ACHN (cell line): ENCODE measurements at places on chromosomes 16 and 17.

DNA sequence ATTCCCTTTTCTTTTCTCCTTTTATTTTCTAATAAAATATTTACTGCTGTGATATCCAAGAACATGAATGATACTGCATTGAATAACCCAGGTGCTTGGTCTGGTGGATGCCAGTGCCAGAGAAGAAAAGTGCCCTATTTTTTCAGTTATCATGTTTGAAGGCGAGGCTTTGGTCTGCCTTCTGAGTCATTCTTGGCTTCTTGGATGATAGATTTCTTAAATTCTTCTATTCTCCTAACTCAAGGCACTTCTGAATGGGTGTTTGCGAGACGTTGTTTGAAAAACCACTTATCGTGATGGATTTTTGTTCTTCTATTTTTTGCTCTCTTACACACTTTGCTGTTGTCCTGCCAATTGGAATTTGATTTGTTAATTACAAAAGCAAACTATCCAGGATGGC lies 66.7 kb downstream of the FTO start:
- DNase-seq: no peak

DNA sequence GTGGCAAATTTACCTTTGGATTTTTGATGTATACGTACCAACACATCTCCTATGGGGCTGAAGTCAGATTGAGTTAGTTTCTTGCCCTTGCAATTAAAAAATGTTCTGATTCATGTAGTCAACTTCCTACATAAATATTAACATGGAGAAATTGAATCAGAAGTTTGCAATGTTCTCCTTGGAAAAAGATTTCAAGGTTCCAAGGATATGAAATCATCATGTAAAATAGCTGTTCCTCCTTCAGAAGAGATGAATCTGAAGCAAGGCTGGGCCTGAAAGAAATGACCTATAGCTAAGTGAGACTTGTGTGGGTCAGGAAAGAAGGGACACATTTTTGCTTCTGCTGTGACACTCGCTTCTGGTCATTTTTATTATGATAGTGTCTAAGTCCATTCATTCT lies 131.7 kb downstream of the RGS9 start:
- DNase-seq: no peak

DNA sequence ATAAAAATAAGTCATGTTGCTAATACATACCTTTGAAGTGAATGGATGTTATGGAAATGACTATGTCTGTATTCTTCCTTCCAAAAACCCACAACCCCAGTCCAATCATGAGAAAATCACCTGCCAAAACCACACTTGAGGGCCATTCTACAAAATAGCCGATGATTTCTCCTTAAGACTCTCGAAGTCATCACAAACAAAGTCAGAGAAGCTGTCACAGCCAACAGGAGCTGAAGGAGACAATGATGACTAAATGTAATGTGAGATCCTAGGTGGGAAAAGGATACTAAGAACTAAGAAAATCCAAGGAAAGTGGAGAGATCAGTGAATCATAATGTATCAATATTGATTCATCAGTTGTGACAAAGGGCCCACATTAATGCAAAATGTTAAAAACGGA lies 432.9 kb upstream of the DYNLRB2 start:
- DNase-seq: no peak

DNA sequence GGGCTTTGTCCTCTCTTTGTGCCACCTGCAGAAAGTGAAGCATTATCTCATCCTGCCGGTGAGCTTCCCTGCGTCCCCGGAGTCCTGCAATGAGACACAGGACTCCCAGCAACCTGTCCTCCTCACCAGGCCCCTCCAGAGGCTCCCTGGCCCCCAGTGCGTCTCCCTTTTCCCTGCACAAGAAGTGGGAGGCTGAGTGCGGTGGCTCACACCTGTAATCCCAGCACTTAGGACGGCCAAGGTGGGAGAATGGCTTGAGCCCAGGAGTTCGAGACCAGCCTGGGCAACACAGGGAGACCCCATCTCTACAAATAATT lies 8.4 kb downstream of the GRB7 start:
- no peak for DNase-seq

DNA sequence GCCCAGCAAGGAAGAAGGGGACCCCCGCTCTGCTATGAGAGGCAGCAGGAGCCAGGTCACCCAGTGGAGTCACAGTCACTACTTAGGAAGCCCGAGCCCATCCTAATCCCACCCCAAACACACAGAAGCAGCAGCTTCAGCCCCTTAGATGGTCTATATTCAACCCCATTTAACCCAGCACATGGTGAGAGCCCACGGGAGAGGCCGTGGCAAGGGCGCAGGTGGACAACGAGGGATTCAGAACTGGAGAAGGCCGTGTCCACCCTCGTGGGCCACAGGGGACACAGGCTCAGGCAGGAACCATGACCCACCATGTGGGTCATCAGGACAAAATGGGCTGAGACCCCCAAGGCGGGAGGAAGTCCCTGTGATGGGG lies 1.6 kb upstream of the TRPV3 start:
- no peak for DNase-seq

DNA sequence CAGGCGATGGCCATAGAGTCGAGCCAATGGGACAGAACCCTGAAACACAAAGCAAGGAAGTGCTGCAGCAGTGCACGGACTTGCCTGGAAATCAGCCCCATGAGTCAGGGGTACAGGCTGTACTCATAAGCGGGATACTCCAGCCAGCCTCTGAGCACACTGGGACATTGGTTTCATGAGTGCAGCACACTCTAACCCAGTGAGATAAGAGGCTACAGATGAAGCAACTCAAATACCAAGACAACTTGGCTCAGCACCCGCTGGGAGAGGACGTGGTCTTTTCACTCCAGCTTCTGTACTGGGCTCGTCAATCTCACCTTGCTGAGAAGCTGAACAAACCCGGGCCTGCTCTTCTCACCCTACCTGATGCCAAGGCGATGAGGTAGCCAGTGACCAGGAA lies 98.2 kb downstream of the AXIN2 start:
- DNase-seq: no peak

DNA sequence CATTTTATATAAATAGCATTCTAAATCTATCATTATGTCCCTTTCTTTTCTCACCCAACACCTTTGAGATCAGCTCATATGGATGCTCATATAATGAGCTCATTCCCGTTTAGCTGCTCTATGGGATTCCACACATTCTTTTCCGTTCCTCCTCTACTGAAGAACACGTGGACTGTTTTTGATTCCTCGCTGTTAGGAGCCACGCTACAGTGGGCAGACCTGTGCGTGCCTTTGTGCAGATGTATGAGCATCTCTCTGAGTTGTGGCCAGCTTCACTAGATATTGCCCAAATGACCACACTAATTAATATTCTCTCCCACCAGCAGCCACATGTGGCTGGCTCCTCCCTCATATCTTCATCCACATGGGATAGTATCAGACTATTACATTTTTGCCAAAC lies 6.0 kb upstream of the TNFRSF13B start:
- peak; percentile 57 for DNase-seq

DNA sequence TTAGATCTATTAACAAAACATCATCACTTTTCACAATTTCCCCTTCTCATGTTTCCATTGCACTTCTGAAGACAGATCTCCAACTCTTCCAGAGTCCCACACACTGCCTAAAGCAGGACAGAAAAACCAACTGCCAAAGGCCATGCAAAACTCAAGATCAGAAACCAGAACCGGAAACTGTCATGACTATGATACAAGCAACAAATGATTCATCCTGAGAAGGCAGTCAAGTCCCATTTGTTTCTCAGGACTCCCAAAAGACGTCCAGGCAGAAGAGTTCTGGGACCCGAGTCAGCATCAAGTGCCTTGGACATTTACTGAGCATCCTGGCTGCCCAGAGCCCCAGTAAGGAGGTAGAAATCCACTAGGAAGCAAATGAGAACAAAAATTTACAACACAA lies 38.8 kb downstream of the ERN1 start:
- no peak for DNase-seq

DNA sequence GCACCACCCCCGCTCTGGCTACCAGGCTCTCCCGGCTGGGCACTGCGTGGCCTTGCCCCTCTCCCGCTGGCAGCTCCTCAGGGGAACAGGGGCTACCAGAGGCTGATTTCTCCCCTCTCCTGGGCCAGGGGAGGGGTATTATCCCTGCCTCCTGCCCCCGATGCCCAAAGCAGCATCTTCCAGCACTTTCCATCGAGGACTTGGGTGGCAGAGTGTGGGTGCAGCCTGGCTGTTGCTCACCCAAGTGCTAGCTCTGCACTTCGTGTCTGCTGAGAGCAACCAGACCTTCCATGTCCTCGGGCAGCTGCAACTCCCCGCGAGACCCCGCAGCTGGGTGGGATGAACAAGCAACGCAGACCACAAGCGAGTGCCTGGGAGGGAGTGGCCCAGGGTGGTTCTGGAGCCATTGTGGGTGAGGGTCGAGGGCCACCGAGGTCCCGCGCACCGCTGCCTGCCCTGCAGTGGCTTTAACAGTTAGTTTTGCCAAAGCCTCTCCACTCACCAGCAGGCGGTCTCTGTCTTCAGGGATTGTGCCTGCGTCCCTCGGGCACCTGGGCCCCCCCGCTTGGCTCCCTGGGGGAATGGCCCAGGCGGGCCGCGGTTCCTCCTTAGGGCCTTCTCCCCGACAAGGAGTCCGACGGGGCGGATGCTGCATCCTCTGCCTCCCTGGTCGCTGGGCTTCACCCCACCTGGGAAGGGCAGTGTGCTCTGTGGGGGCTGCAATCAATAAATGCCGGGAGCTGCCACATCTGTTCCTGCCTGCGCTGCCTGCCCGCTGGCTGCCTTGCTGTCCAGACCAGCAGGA lies 8.4 kb downstream of the SLC25A10 start:
- DNase-seq: no peak

GRCh38 chr16:87127061-87127765 lies 190.0 kb downstream of the C16orf95 start:
- no peak for DNase-seq

- no peak for DNase-seq
These were observed 60.6 kb downstream of the RAB11FIP4 start for GRCh38 chr17:31452101-31452500.

GRCh38 chr17:35748341-35748841 lies 4.6 kb downstream of the GAS2L2 start:
- DNase-seq: peak; percentile 43

- no peak for DNase-seq
These were observed 8.0 kb downstream of the AHSP start for GRCh38 chr16:31535737-31536136.

- DNase-seq: no peak
These were observed 34.3 kb upstream of the WSCD1 start for GRCh38 chr17:6035801-6036394.

DNA sequence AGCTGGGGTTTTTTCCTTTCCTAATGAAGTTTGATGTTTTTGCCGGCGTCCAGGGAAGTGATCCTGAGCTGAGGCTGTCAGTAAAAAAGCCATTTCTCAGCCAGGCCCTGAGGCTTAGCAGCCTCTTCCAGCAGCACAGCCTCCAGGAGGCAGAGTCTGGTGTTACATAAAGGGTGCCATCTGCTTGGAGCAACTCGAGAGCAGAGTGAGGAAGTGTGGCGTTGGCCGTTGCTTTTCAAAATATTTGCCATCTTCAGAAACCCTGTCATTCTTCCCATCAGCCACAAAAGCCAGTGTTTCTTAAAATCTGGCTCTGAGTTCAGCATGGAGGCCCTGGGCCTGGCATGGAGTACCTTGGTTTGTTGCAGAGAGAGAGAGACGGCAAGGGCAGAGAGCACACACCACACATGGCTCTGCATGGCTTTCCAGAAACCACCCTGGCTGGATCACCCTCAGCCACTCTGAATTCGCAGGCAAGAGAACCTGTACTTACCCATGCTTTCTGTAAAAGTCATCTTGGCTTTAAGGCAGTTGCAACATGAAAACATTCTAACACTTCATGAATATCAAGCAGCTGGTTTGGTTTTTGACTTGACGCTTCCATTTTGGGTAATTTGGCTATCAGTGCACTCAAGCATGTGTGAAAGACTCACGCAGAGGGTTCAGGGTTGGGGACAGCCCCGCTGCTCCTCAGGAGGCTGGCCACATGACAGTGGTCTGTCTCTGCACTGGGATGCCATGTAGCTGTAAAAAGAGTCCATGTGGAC lies 21.0 kb downstream of the PMM2 start:
- no peak for DNase-seq

- DNase-seq: no peak
These were observed 18.0 kb downstream of the HDAC5 start for GRCh38 chr17:44105483-44105882.

DNA sequence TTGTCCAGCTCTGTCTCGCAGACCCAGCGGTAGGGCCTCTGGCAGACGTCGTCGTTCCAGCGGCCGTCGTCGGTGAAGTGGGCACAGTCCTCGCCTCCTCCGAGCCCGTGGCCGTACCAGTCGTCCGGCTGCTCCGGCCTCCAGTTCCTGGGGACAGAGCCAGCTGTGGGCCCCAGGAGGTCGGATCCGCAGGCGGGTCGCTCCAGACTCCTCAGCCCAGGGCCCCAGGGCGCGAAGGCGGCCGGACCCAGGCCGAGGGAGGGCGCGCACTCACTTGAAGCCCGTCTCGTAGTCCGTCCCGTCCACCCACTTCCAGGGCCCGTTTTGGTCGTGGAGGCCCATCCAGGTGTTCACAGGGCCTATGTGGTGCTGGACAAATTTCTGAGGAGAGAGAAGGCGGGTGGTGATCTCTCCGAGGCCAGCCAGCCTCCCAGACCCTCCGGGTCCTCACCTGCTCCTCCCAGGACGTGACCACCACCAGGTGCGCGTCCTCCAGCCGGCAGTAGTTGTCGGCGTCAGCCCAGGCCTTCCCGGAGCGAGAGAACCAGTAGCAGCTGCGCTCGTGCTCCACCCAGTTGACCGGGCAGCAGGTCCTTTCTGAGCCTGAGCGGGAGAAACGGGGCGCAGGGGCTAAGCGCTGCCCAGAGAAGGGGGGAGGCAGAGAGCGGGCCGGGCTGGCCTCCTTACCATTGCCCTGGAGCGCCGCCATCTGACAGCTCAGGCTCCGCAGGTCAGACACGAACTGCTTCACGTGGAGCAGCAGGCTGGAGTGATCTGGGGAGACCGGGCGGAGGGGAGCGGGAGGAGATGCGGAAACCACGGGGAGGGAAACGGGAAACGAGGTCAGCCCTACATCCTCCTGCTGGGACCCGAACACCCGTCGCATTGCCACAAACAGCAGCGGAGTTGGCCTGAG lies 5.2 kb downstream of the ASGR1 start:
- DNase-seq: no peak

DNA sequence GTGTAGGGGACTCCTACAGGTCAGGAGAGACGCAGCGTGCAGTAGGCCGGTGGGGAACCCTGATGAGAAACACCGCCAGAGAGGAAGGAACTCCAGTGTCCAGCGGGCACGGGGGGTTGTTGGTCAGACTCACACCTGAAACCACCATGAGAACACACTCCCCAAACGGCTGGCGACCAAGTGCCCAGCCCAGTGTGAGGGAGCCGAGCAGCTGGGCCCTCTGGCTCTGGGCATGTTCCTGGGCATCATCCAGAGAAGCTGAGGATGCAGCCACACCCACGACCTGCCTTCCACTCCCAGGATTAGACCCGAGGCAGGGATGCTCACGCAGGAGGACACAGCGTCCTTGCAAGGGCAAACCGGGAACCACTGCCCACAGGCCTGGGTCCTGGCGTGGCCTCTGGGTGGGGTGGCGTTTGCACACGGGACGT lies 108.3 kb upstream of the ZNF750 start:
- DNase-seq: no peak

GRCh38 chr16:58501242-58502131 lies 1.5 kb downstream of the NDRG4 start:
- DNase-seq: no peak

- DNase-seq: no peak
These were observed 55.6 kb downstream of the IKZF3 start for GRCh38 chr17:39808409-39808997.
